ENCODE measurements at places on chromosomes 12 and 14. TPM values are rescaled to one million over a fixed set of nuclear protein-coding genes. Genes with fewer than 3 reads are reported as not detected.

The TAS2R50 gene
- 3.1 TPM for total RNA-seq

The GYS2 gene
- total RNA-seq: not detected

The RAD9B gene
- total RNA-seq: 0.64 TPM

The MSRB3 gene
- 77.3 TPM for total RNA-seq

The NDRG2 gene
- total RNA-seq: 8.0 TPM

The ERGIC2 gene
- total RNA-seq: 70.3 TPM

The ACSM4 gene
- not detected for total RNA-seq

The NPAS3 gene
- 2.4 TPM for total RNA-seq

The HNRNPC gene
- total RNA-seq: 430 TPM

The B4GALNT3 gene
- total RNA-seq: 0.21 TPM

The SCNN1A gene
- 3.2 TPM for total RNA-seq

The GPR84 gene
- total RNA-seq: not detected

The SMCO2 gene
- not detected for total RNA-seq

The FGF6 gene
- not detected for total RNA-seq

The IL26 gene
- total RNA-seq: 0.34 TPM

The SH2B3 gene
- 36.4 TPM for total RNA-seq

The TAS2R13 gene
- total RNA-seq: 2.4 TPM

The CELA1 gene
- not detected for total RNA-seq

The CMAS gene
- total RNA-seq: 21.8 TPM

The CLEC9A gene
- total RNA-seq: not detected

The OVCH1 gene
- total RNA-seq: 0.52 TPM

The TBX3 gene
- 0.91 TPM for total RNA-seq

The PRIMA1 gene
- total RNA-seq: not detected

The GSC gene
- total RNA-seq: not detected

The SLC7A8 gene
- 0.75 TPM for total RNA-seq

The CLEC2A gene
- not detected for total RNA-seq

The RIPK3 gene
- 1.3 TPM for total RNA-seq

The CIROP gene
- total RNA-seq: not detected

The LMO3 gene
- 1.6 TPM for total RNA-seq

The HOXC10 gene
- total RNA-seq: not detected

The RNASE12 gene
- total RNA-seq: not detected

The LRRC43 gene
- total RNA-seq: 1.0 TPM

The ACRBP gene
- total RNA-seq: 0.73 TPM

The NGB gene
- total RNA-seq: not detected

The INF2 gene
- 124 TPM for total RNA-seq

The CCDC175 gene
- total RNA-seq: not detected

The SPTB gene
- 0.26 TPM for total RNA-seq

The RHOJ gene
- total RNA-seq: 63.6 TPM

The YY1 gene
- total RNA-seq: 70.0 TPM

The SMCO3 gene
- total RNA-seq: not detected

The DGKA gene
- total RNA-seq: 70.1 TPM

The ACVRL1 gene
- not detected for total RNA-seq

The TM9SF1 gene
- total RNA-seq: 81.8 TPM

The SPIC gene
- total RNA-seq: not detected

The FAIM2 gene
- total RNA-seq: 1.5 TPM

The AKAP3 gene
- total RNA-seq: 1.1 TPM

The CMA1 gene
- not detected for total RNA-seq

The C1S gene
- 16.4 TPM for total RNA-seq

The TAS2R46 gene
- 1.5 TPM for total RNA-seq

The SCN8A gene
- total RNA-seq: 1.5 TPM

The LRRC9 gene
- not detected for total RNA-seq

The PPP1R1A gene
- total RNA-seq: not detected
